Effector CD4-positive, alpha-beta T cell (primary cell): ENCODE measurements at places on chromosomes 11 and 22.

- DNase-seq, result no peak
Observed at GRCh38 chr22:32844251-32844650, 42.7 kb downstream of the TIMP3 start.

DNA sequence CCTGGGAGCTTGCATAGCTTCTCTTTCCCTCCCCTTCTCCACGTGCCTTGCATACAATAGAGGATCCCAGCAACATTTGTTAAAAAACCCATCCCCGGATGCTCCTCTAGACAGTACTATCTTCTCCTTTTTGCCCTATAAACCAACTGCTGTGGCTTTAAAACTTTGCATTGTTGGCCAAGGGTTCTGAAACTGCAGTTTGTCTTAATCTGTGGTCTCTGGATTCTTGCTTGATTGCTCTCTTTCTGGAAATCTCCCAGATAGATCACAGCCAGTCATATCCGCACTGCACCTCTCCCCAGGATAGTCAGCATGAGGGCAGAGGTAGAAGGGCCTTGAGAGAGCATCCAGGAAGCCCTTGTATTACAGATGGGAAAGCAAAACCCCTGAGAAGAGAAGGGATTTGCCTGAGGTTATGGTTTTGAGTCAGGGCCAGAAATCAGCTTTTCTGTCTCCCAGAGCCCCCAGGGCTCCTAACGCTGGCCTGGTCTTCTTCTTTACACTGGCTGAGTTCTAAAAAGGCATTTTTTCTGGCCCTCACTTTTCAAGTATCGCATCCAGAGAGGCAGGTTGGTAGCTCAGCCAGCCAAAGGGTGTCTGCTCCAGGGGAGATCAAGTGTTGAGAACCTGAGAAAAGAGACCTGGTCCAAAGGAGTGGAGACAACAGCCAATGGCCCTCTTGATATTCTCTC lies 70.6 kb downstream of the ADM start:
- DNase-seq, result no peak

DNA sequence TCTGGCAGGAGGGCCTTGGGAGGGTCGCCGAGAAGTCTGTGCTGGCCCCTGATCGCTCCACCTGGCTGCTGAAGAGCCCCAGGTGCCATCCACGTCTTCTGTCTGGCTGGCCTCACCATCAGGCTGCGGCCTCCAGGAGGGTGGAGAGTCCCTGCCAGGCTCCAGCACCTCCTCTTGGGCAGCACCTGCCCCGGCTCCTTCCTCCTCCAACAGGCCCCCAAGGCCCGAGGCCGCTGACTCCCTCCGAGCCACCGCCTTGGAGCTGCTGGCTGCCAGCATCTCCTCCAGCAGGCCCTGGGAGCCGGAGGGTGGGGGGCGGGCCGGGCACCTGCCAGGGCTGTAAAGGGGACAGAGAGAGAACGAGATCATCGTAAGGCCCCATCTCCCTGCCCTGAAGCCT lies 22.3 kb downstream of the TNKS1BP1 start:
- DNase-seq, result no peak

- DNase-seq, result no peak
Observed at GRCh38 chr22:31933816-31934482, 10.4 kb upstream of the YWHAH start.

GRCh38 chr22:25120093-25120561 lies 79.5 kb upstream of the CRYBB3 start:
- no peak for DNase-seq

DNA sequence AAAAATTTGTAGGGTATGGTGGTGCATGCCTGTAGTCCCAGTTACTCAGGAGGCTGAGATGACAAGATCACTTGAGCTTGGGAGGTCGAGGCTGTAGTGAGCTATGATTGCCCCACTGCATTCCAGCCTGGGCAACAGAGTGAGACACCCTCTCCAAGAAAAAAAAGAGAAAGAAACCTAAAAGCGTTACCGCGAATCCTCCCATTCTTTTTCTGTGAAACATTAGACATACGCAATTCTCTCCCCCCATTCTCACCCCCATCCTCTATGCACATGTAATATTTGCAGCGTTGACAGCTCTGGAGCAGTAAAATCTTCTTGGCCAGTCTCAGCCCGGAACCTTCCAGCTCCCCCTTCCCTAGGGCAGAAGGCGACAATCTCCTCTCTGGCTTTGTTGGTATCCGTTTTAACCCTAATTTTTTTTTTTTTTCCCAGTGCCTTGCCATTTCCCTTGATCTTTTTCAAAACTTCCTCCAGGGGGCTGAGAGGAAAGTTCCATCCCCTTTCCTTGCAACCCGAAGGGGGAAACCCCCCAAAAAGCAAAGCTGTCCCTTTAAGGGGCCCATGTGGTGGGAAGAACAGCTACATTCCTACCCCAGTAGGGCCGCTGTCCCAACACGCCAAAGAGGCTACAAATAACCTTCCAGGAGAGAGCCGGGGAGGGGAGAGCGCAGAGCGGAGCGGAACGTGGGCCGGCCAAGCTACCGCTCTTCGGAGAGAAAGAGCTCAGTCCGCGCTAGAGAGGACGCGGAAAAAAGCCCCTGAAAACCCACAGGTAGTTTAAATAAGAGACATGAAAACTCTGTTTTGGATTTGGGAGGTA lies 1.9 kb downstream of the LRP4 start:
- no peak for DNase-seq

DNA sequence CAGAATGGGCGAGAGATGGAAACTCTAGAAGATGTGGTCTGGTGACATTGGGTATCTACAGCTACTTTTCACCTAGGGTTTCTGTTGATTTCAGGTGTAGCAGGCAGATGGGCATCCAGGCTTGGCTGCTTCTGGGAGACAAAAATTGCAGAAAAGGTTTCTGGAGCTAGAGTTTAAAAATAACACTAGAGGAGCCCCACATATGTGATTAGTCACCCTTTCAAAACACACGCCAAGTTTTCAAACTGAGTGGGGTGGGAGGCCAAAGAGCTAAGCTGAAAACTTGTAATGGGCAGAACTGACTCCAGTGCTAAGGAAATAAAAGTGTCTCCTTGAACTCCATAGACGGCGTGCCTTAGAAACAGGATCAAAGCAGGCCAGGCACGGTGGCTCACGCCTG lies 80.8 kb downstream of the GRK3 start:
- DNase-seq, result no peak

GRCh38 chr11:44464741-44465140 lies 100.7 kb upstream of the CD82 start:
- DNase-seq, result no peak

DNA sequence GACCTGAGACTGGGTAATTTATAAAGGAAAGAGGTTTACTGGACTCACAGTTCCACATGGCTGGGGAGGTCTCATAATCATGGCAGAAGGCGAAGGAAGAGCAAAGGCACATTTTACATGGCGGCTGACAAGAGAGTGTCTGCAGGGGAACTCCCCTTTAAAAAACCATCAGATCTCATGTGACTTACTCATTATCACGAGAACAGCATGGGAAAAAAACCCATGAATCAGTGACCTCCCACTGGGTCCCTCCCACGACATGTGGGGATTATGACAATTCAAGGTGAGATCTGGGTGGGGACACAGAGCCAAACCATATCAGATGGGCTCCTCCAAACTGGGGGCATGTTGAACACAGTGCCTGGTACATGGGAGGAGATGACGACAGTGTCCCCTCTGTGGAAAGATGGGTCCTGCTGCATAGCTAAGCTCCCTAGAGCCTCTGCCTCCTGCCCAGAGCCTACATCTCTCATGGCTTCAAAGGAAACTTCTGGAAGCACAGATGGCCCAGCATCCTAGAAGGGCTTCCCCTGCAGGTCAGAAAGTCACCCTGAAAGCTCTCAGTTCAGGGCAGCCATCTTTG lies 46.1 kb downstream of the MYEOV start:
- DNase-seq, result no peak

GRCh38 chr22:30753701-30754100 lies 59.0 kb downstream of the OSBP2 start:
- DNase-seq, result no peak

- DNase-seq, result no peak
Observed at GRCh38 chr22:43008509-43008908, 6.4 kb downstream of the PACSIN2 start.

DNA sequence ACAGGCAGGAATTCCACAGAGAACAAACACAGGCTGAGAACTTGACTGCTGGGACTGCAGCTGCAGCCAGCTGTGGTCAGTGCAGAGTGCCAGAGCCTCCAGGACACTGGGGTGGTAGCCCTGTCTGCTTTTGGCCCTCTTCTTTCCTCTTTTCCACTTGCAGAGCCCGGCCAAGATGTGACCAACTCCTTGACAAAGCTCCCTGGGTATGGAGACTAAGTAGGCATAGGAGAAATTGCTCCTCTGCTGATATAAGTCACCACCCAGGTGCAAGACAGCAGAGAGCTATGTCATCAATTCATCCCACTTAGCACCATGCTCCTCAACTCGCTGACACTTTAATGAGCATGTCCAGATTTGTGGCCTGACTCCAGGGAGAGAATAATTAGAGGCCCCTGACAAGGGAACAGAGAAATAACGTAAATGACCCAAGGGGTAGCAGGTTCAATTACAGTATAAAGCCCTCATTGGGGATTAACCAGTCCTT lies 369.4 kb upstream of the B3GAT1 start:
- DNase-seq, result no peak

DNA sequence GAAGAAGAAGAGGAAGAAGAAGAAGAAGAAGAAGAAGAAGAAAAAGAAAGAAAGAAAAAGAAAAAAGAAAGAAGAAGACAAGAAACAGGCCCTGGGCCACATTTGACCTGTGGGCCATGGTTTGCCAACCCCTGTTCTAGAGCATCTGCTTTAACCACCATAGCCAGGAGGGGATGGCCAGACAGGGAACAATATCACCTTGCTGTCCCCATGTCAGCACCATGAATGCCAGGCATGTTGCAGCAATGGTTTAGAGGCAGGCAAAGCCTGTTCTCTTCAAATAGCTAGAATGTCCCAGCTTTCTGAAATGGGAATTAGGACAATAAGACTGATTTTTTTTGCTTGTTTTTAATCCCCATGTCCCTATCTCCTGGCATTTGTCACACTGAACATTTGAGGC lies 338.6 kb upstream of the PLET1 start:
- DNase-seq, result no peak

DNA sequence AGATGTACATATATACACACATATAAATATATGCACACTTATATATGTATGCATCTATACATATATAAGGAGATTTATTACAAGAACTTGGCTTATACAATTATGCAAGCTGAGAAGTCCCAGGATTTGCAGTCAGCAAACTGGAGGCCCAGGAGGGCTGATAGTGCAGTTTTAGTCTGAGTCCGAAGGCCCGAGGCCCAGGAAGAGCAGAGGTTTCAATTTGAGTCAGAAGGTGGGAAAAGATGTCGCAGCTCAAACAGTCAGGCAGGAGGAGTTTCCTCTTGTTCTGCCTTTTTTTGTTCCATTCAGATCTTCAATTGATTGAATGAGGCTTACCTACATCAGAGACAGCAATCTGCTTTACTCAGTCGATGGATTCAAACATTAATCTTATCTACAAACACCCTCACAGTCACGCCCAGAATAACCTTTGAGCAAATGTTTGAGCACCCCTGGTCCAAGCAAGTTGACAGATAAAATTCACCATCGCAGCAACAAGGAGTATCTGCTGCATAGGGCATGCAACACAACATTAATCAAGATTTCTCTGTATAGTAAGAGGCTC lies 4.0 kb upstream of the SGSM1 start:
- no peak for DNase-seq

DNA sequence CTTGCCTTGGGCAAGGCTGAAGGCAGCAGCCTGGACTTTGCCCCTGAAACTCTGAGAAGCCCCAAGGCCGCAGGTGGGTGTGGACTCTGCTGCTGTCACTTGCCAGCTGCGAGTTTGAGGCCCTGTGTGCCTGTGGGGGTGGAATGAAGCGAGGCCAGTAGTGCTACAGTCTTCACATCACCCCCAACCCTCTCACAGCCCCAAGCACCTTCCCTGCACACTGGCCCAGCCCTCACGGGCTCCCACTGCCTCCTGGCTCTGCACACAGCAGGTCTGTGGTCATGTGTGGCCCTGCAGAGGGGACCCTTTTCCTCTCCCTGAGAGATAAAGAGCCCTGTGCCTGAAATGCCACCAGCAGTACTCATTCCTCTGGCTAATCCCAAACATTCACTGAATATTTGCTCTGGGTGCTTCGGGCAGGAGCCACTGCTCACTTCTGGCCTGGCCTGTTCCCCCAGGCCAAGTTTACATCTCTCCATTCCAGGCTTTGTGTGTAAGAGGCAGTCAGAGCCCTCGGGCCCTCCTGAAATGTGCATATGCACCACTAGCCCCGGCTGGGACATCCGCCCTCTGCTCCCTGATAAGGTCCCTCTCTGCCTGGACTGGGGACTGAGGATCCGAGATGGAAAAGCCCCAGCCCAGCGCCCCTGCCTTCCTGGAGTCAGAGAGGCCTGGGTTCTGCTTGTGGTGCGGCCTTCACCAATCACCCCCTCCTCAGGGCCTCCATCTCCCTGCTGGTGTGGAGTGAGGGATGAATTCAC lies 17.7 kb downstream of the MGAT3 start:
- no peak for DNase-seq

- DNase-seq, result no peak
Observed at GRCh38 chr11:95365348-95365747, 134.3 kb upstream of the SESN3 start.

- no peak for DNase-seq
Observed at GRCh38 chr11:134728186-134728585, 316.1 kb upstream of the B3GAT1 start.

- DNase-seq, result no peak
Observed at GRCh38 chr11:114076921-114077331, 17.4 kb downstream of the ZBTB16 start.

DNA sequence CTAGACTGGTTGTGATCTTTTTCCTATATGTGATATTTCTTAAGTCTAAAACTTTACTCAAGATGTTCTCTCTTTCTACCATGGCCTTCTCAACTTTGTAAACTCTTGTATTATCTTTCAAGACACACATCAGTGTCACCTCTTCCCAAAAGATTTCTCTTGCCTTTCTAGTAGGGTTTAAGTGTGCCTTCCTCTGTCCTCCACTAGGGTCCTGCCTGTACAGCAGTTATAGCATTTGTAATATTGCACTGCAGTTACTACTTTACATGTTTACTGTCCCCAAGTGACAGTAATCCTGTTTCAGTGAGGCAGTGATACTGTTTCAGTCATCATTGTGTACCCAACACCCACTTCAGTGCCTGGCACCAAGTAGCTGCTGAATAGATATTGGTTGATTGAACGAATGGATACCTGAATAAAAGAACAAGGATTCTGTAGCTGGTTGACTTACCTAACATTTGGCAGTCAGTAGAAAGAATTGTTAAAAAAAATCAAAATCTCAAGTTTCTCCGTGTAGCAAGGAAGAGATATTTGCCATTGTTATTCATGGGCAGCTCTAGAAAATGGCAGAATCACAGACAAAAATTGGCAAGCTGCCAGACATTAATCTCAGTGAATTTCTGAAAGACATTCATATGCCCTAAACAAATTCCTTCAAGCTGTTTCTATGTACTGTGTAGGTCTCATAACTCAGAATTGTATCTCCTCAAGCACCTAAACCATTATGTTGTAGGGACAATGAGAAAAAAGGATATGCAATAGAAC lies 79.4 kb downstream of the RBMXL2 start:
- DNase-seq, result no peak

DNA sequence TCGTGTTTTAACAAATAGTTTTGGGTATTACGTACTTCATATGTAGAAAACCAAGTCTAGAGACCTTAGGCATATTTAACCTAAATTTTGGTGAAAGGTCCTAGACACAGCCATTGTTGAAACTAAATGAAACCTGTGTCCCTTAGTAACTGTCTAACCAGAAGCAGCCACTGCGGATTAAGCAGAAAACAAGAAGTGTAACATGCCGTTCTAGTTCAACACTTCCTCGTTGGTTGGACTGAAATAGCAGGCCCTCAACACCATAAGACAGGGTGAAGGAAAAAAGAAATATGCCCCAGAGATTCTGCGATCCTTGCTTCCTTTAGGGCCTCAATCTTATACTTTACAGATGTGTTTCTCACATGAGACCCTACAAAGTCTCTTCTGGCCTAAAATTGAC lies 2.0 kb downstream of the NAA40 start:
- DNase-seq, result no peak
